ENCODE measurements at places on chromosomes 5 and 9.
A peak's percentile ranks its signal among the peaks of the same experiment; 100 is the strongest.

DNA sequence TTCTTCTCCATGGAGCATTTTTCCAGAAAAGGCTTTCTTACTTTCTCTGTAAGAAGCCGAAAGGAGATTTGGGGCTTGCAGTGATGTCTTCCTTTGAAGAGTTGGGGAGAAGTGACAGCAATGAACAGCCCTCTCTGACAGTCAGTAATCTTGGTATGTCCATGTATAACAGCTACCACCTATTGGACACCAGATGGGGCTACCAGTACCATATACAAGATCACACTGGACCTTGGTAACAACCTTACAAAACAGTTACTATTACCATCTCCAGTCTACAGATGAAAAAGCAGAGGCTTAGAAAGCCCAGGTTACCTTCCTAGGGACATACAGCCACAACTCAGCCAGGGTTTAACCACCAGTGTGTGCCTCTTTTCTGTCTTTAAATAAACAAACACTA, 272.7 kb upstream of the TRPC7 start:
- DNase-seq: no peak

DNA sequence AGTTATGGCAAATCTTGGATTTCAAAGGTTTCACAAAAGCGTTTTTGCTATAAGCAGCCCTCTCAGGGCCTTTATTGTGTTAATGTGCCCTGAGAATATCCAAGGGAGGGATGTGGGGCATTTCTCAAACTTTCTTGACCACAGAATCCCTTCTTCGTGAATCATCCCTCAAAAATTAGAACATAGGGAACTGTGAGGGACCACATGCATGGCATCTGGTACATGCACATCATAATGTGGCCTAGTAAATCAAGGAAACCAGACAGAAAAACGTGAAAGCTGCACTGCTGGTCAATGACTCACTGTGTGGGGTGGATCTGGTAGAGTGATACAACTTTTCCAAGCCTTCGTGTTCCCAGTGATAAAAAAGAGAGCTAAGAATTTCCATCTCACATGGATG, 22.4 kb downstream of the DDX31 start:
- peak; percentile 99 for DNase-seq

GRCh38 chr5:146409054-146409671, 38.0 kb upstream of the TCERG1 start:
- DNase-seq: peak; percentile 73

DNA sequence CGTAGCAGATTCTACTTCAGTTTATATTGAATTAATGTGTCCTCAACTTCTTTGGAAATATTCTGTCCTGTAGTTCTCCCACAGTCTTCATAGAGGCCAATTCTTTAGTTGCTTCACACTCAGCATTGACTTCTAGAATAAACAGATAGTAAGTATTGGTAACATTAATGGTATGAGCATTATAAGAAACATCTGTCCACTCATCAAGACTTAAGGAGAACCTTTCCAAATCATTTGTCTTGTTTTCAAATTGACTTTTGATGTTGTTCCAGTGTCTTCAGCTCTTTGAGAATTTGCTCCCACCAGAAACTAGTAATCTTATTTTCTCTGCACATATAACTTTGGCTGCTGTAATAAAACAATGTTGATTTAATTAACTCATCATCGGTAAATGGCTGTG, 18.3 kb downstream of the RANBP17 start:
- no peak for DNase-seq

GRCh38 chr5:38420691-38421390, 135.6 kb downstream of the LIFR start:
- peak; percentile 69 for DNase-seq

DNA sequence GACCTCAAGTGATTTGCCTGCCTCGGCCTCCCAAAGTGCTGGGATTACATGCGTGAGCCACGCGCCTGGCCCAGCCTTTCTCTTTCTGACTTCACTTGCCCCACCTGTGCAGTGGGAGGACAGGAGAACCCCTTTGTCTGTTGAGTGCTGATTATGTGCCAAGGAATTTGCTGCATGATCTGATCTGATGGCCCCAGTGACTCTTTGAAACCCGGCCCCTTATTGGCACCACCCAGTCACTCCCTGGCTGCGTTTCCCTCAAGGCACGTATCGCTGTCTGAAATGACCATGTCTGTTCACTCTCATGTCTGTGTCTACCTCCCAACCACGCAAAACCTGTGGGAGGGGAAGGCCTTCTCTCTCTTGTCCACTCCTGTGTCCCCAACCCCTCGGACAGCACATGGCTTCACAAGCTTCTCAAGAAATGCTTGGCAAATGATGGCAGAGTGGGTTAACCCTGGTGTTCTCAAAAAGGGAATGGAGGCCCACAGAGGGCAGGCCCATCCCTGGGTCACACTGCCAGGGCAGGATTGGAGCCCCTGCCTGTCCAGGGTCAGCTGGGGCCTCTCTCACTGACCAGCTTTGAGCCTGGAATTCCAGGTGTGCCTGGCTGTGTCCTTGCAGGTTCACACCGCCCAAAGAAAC, 21.9 kb downstream of the NEK6 start:
- DNase-seq: no peak

DNA sequence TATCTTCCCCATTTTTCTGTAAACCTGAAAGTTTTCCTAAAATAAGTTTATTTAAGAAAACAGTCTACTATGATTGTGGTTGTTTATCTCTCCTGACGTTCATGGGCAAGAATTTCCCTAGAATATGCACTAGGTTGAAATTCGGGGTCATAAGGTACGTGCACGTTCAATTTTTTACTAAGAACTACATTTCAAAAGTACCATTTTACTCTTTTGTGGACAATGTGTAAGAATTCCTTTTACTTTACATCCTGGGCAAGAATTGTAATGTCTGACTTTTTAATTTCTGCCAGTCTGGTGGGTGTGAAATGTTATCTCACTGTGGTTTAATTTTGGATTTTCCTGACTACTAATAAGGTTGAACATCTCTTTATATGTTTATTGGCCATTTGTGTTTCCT, 12.4 kb downstream of the IL5 start:
- no peak for DNase-seq

GRCh38 chr5:155276231-155276630, 262.7 kb downstream of the KIF4B start:
- no peak for DNase-seq

- DNase-seq: peak; percentile 96
Measured at GRCh38 chr5:124746916-124747790, 714 bp upstream of the ZNF608 start.

DNA sequence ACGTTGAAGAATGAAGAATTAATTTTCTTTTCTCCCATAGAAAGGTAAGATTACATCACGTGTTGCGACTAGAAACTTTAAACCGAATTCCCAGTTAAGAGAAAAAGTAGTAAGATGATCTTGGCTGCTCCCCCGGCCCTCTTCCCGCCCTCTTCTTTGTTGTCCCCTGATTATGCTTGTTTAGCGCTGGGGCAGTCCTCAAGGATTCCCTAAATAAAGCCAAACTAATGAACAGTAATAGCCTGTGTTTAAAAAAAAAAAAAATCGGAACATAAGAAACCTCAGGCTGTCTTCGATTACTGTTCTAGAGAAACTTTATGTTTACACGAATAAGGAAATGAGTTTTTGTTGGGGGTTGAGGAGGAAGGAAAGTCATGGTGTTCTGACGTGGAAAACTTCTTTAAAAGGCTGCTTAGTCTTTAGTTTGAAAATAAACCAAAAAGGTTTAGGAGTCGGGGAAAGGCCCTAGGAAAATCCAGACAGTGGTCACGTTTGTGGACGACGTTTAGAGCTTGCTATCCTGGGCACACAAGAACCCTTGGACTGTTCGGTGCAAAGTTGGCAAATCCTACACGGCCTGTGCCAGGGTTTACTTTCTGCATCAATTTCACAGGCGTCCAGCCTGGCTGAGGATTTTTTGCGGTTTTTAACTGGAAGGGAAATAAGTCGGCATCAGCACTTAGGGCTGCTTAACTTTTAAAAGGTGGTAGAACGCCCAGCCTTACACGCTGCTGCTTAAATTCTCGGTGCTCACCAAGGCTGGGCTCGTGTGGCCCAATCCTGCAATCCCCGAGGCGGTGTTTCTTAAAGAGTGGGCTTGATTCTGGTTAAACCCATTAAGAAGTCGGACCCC, 1.1 kb upstream of the MAT2B start:
- peak; percentile 78 for DNase-seq

DNA sequence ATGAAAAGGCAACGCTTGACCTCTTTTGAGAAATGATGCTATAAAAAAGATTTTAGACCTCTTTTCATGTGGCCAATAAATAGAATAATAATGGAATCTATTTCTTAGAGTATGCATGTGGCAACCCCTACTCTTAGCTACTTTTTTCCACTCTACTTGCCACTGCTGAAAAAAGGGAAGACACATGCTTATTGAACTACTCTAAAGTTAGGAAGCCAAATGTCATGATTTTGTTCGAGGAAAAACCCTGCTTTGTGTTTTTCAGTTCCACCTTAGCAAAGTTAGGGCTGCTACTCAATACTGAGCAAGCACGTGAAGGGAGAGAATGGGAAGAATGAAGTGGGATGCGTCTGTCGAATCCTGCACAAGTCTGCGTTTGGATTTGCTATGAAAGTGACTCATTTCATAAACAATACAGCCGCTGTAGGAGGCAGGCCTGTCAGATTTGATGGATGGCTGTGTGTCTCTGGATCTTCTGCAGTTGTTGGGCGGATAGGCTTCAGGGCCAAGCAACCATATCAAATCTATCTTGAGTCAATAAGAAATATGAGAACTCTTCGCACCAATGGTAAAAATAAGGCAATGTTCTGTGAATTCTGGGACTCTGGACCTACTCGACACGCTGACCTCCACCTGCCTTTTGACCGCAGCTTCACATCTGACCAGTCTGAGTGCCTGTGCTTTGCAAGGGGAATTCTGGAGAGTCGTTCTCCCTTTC, 333.6 kb downstream of the PIK3R1 start:
- DNase-seq: peak; percentile 79

GRCh38 chr9:72154468-72155285, 5.4 kb downstream of the GDA start:
- DNase-seq: no peak

DNA sequence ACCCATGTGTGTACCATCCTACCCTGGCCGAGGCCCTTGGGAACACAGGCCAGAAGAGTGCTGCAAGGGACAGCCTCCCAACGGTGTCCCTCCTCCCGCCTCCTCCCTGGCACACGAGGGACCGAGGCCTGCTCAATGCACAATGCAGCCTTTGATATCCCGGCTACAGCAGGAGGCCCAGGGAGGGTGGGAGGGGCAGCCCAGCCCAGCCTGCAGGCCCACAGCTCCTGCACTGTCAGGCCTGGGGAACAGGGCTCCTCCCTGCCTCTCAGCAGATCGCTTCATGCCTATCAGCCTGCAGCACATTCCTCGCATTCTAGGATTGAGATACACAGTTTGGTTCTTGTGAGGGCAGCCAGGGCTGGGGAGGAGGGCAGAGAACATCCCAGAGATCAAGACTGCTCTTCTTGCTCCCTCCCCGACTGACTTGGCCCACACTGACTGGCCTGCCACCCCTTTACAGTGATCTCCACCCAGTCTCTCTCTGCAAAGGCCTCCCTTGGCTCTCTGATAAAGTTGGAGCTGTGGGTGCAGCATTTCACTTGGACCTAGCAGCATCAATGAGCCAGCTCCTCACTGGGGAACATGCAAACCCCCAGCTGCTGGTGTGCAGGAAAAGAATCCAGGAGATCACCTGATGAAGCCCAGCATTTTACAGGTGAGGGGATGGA, at the start of gene SH3TC2:
SH3TC2 (minus strand) TSS at position 46 of the 671 bp plus-strand sequence; CDS start at position 6, 40 bp downstream.
- DNase-seq: peak; percentile 52

- no peak for DNase-seq
Measured at GRCh38 chr5:32263684-32264083, 49.1 kb downstream of the MTMR12 start.

GRCh38 chr5:137635521-137635921, 100.4 kb downstream of the KLHL3 start:
- DNase-seq: peak; percentile 8

- peak; percentile 96 for DNase-seq
Measured at GRCh38 chr5:134125039-134126015, 10.8 kb downstream of the TCF7 start.

GRCh38 chr5:133227082-133227481, 175.3 kb downstream of the HSPA4 start:
- no peak for DNase-seq

- DNase-seq: no peak
Measured at GRCh38 chr5:119395080-119395836, 39.4 kb downstream of the TNFAIP8 start.

GRCh38 chr5:149399775-149400174, 20.7 kb upstream of the IL17B start:
- no peak for DNase-seq

- DNase-seq: no peak
Measured at GRCh38 chr9:120663380-120663779, 50.9 kb downstream of the MEGF9 start.

DNA sequence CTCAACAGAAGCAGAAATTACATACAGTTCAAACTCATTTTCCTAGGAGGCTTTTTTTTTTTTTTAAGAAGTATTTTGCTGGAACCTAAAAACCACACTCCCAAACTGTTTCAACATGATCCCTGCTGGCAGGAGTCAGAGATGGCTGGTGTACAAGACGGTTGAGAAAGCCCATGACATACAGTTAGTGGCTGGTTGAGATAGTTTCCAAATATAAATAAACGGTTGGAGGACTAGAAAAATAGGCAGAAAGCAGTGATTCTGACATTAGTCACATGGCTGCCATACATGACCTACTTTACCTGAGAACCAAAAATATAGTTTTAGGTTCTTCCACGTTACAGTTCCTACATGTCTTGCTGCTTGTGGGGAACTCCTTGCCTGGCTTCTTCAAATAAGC, 31.7 kb upstream of the BASP1 start:
- peak; percentile 85 for DNase-seq

GRCh38 chr5:125026867-125027731, 280.7 kb upstream of the ZNF608 start:
- peak; percentile 29 for DNase-seq

GRCh38 chr5:53777864-53778618, 217.6 kb downstream of the NDUFS4 start:
- no peak for DNase-seq

GRCh38 chr5:2685651-2686272, 65.7 kb downstream of the IRX2 start:
- peak; percentile 90 for DNase-seq

DNA sequence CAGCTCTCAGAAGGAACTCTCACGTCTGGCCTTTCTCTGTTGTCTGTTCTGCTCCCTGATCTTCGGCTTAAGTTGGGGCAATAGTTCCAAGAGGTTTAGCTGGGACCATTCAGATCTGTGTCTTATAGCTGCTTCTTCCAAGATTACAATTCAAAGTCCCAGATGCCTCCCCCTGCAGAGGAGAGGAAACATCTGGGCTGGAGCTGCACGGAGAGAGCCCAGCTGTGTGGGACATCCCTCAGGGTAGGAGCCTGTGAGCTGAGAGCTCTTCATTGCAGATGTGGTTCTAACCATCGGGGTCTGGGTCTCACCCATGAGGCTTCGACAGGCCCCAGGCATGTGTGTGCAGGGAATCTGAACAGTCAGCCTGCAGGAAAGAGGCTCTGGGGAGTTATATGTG, 9.0 kb upstream of the PHF19 start:
- DNase-seq: no peak

DNA sequence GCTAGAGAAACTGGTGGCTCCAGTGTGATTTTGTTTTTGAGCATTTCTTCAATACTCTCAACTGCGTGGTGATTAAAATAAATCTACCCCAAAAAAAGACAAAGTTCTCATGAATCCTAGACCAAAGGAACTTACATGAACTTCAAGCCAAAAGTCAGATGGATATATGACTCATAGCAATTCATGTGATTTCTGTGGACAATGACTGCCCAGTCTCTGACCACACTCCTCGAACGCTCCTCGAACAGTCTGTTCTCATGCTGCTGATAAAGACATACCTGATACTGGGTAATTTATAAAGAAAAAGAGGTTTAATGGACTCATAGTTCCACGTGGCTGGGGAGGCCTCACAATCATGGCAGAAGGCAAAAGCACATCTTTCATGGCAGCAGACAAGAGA, 46.4 kb upstream of the CEP78 start:
- peak; percentile 47 for DNase-seq

Measured in astrocyte of the spinal cord (primary cell).